ENCODE measurements at places on chromosomes 4 and X.

DNA sequence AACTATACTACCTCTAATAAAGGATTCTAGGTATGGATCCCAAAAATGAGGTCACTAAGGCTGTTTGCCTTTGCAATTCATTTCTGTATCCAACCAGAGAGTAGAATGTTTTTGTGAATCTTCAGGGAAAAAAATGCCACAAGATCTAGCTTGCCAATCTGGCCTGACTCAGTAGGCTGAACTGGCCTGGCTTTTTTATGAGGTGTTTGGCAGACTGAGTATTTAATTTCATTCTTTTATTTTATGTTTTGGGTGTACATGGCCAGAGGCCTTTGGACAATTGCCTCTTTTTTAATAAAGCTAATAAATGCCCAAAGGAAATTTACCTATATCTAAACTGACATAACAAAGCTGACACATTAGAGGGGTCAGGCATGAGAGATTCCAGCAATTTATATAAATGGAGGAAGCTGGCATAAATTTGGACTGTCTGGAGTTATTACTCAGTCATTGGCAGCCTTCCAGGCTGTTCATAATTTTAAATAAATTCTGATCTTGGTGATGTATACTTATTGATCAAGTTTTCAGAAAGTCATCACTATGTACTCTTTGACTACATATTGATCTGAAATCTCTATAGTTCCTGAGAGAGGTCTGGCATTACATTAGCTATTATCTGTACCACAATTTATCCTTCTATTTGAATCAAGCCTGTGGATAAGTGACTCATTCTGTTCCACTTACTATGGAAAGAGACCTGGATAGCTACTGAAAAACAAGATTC, 376.4 kb upstream of the NOCT start:
- no peak for DNase-seq

GRCh38 chr4:145904413-145905177, 34.0 kb downstream of the ZNF827 start:
- no peak for DNase-seq

- DNase-seq: no peak
Measured at GRCh38 chrX:20212486-20213089, 54.1 kb downstream of the RPS6KA3 start.

DNA sequence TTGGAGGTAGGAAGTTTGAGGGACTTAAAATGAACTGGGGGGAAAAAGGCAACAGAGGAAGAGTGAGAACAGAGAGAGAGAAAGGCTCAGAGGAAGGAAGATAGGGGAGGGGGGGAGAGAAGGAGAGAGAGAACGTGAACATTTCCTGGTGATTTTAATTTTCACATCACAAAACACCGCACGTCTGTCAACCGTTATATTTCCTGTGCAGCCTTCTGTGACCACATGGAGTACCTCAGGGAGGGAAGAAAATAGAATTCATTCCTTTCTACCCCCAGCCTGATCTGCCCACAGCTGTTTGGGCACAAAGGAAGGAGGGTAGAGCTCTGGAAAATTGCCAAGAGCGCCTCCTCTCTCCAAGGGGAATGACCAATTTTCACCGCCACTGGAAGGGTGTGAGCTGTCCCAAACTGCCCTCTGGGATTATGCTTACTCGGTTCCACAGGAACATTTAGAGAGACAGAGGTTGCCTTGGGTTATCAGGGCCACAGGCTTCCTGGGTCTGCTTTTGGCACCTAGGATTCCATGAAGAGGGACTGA, 135.7 kb upstream of the MAMLD1 start:
- DNase-seq: no peak

DNA sequence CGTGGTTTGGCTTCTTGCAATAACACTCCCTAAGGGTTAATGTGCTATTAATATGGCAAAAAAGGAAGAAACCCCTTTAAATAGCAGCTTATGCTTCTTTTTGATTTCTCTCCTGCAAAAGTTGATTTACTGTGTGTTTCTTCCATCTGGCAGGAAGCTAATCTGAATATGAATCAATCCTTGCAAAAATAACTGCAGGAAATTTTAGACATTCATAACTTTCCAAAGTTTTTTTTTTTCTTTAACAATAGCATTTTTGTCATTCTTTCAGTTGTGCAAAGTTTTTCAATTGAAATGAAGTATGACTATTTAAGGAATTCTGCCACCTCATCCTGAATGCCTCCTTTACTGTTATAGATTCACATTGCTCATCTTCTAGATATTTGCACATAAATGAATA, 115.6 kb downstream of the SPANXA1 start:
- no peak for DNase-seq

GRCh38 chr4:135274416-135274815, 1072.8 kb upstream of the PABPC4L start:
- no peak for DNase-seq

DNA sequence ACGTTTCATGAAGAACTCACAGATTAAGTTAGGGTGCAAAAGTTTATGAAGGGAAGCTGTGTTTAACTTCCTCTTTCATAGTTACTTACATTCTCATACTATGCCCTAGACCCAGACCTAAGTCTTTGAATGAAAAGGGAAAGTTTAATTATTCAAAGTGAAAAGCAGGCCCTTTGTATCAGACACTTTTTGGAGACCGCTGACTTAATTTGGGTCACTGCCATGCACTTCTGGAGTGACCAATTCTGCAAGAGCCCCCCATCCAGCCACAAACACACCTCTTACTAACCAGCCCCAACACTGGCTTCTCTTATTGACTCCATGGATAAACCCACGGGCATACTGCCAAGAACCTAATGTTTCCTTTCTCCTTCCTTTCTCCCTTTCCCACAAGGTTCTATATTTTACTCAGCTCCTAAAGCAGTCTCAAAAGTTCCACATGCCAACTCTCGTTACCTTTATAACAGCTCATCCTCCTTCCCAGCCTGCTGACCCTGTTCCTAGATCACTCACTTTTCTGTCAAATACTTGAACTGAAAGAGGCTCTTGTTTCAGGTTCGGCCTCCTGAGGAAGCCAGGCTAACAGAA, 34.5 kb downstream of the ABCE1 start:
- DNase-seq: peak; percentile 52

All from GM10248 (cell line).